ENCODE measurements at places on chromosomes 12 and 14.

- DNase-seq: no peak
These were observed 39.5 kb upstream of the HIF1A start for GRCh38 chr14:61655777-61656176.

DNA sequence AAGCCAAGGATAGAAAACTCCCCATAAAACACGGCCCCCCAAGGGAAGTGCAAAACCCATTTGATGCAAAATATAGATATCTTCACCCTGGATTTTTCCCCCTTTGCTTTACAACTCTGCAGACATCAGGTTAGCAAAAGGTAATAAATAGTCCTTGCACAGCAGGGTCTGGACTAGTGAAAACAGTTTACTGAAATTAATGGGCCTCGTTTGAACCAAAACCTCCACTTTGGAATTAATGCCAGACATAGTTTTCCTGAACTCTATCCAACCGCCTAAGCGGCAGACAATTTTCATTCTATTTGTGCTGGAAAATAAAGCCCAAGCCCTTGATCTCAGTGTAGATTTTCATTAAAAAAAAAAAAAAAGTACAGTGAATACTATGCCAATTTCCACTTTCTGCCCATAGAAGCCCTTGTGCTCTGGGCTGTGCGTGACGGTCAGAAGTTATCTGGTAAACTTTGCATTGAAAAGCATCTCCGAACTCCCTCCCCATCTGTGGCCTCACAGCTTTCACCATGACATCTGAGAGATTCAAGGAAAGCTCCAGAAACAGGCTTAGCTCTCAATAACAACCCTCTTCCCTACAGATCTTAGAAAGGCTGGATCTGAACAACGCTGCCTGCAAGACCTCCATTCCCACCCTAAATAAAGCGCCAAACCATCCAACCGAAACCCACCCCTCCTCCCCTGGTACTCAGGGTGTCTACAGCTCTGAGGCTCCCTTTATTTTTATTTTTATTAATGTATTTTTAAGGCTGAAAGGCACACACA lies 11.0 kb upstream of the IRF2BPL start:
- peak; percentile 51 for DNase-seq

GRCh38 chr12:49744363-49744885 lies 3.1 kb downstream of the TMBIM6 start:
- DNase-seq: no peak

- no peak for DNase-seq
These were observed 165.1 kb upstream of the AMIGO2 start for GRCh38 chr12:47244835-47245234.
